Smooth muscle cell of the brain vasculature (primary cell): ENCODE measurements at places on chromosomes 7 and 10.

DNA sequence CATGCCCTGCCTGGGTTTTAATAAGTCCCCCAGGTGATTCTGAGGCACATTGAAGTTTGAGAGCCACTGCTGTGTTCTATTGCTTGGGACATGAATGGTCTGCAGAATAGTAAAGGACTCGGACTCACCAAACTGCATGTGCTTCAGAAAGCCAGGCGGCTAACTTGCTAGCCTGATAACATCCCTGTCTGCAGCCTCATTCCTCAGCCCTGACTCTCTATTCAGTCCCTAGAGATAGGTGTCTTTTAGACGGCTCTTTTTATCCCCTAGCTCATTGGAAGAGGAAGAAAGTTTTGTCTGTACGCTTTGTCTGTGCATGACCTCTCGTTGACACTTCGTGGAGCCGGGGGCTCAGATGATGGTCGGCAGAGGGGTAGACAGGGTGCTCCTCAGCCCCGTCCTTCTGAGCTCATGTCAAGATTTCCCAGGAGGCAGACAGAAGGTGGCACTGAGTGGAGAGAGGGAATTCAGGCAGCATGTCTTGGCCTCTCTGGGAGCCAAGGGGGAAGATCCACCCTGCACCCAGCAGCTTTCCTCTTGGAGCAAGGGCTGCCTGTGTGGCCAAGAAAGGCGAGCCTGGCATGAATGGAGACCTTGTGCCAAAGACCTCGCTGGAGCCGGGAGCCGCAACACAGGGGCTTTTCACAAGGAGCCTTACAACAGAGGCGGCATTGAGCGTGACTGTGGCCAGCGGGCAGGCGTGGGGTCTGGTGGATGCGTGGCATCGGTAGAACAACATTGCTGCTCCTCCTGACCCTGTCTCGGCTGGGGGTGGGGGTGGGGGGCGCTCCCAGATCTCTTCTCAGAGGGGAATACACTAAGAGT, 51.1 kb upstream of the PODXL start:
- DNase-seq: no peak

DNA sequence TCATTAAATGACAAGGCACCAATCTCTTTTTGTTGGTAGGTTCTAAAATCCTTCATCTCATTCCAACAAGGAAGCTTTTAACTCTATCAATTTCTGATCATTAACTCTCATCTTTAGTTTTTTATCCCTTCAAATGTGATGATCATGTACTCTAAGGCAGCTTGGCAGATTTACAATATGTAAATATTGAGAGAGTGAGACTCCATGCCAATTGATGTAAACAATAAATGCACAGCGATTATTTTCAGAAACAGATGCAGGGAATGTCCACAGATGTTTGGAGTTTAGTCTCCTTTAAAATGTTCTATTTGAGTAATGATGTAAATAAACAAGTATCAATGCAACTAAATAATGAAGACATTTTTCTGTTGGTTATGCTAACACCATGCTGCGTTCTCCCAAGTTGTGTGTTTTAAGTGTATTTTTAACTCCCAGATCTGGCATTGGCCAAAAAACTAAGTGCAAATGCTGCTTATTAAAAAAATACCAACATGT, 213.8 kb downstream of the AHR start:
- DNase-seq: no peak

DNA sequence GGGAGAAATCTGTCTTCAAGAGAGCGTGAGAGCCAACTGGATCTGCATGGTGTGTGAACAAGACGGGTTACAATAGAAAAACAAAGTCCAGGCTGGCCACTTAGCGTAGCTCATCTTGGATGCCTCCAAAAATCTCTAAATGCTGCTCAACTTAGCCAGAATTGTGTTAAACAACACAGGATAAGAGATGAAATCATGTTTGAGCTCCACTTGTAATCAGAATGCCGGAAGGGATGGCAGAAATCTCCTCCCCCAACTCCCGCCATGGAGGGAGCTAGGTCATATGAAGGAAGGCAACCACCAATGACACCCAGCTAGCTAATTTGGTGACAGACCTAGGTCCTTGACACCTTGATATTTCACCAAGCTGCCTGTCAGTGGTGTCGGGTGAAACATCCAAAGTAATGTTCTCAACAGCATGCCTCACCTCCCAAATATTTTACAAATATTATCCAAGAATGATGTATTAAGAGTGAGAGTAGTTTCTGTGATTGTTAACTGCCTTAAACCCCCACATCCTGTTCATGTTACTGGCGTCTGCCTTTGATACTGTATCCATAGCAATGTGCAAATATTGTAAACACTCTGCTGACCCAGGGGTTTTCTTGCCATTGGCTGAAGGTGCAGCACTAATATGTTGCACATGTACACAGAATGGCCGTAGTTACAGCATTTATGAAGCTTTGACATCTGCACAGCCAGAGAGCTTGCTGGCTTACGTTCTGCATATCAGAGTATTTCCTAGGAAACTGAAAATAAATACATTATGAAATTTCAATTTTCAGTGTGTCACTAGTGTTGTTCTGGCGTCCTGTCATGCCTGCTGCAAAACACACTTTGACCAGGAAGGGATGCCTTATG, 25.8 kb downstream of the TMEM254 start:
- DNase-seq: peak; percentile 26

GRCh38 chr10:114482480-114483304, 78.4 kb upstream of the AFAP1L2 start:
- no peak for DNase-seq

DNA sequence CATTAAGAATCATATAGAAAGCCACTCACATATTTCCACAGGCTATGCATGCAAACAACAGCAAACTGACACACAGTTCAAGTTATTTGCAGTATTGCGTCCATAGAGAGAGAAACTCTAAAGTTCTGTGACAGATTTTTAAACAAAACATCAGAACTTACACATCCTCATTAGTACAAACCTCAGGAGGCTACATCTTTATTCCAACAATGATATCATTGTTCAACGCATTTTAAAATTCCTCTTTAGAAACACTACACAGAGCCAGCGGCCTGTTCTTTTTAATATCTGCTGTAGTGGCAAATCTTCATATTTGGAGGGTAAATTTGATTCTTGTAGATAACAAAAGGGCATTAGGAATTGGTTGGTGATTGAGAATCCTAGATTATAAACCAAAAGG, 55.9 kb upstream of the NFE2L3 start:
- no peak for DNase-seq

GRCh38 chr7:26684447-26684846, 179.9 kb downstream of the SKAP2 start:
- no peak for DNase-seq

GRCh38 chr10:61346796-61347413, 106.3 kb downstream of the TMEM26 start:
- no peak for DNase-seq

- no peak for DNase-seq
Measured at GRCh38 chr7:96998333-96998732, 7.0 kb upstream of the DLX6 start.

DNA sequence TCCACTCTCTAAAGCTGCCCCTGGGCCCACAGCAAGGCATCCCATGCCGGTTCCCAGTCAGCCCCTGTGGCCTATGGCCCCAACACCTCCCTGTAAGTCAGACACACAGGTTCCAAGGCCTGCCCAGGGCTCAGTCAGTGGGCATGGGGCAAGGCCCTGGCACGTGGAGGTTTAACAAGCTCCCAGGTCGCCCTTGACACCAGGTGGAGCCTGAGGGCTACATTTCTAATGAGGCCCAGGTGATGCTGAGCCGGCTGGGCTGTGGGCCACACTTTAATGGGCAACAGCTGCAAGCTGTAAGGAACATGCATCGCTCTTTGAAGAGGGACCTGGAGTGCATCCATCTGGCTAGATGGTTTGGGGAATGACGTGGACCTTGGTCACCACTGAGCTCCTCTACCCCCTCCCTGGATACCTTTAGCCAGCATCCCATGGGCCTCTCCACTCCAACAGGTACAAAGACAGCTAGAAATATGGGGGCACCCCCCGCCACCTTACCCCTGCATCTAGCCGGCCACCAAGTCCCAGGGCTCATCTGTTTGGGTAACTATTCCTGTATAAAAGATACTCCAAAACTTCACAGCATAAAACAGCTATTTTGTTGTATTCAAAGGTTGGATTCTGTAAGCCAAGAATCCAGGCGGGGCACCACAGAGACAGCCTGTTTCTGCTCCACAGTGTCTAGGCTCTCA, 122.5 kb downstream of the OAT start:
- DNase-seq: no peak

GRCh38 chr7:49327155-49327554, 402.8 kb downstream of the CDC14C start:
- DNase-seq: no peak

GRCh38 chr7:67983486-67983885, 986.9 kb downstream of the TYW1 start:
- DNase-seq: no peak

GRCh38 chr7:73717025-73717807, 2.3 kb downstream of the STX1A start:
- DNase-seq: no peak

DNA sequence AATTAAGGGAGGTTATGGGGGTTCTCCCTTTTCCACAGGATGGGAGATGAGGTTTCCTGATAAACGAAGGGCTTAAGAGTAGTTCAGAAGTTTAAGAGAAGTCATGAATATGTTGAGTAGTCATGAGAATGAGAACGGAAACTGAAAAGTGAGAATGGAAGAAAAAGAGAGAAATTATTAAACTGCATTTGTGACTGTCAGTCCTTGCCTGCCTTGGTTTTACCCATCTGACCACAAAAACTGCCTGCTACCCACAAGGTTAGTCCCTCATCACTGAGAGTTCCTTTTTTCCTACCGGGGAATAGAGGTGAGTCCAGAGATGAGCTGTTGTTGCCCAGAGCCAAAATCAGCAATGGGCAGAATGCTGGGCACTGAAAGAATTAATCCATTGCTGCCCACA, 174.1 kb upstream of the BET1 start:
- no peak for DNase-seq

- no peak for DNase-seq
Measured at GRCh38 chr10:64159910-64160872, 639.0 kb downstream of the REEP3 start.

DNA sequence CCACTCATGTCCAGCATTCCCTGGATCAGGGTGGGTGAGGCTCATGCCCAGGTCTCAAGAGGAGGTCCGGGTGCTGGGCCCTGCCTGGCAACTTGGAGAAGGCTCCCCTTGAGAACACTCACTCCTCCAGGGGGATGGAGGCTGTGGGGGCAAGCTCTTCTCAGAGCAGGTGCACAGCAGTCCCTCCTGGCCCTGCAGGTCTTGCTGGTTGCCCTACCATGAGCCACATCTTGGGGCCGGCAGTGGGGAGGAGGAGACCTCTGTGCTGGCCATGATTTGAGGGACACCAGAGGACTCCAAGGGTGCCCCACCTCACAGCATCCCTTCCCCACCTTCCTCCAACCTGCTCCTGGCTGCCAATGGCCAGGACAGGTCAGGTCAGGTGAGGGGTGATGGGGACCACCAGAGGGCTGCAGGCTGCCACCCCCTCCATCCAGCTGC, 87.4 kb upstream of the RET start:
- no peak for DNase-seq

- no peak for DNase-seq
Measured at GRCh38 chr7:66627881-66628360, 760 bp upstream of the KCTD7 start.

DNA sequence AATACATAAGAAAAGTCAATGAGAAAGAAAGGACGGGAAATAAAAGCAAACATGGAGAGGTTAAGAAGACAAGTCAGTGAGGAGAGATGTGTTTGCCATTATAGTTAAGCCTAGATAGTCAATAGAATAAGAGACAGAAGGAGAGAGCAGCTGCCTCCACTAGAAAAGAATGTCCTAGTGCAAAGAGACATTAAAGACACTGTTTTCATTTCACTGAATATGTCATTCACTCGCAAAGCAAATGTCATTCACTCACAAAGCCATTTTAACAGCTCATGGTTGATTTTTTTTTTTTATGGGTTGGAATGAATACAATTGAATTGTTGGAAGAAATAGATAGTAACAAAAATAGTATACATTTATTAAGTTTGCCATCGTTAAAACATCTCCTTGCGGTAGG, 1007.6 kb downstream of the DNAJB9 start:
- no peak for DNase-seq

- no peak for DNase-seq
Measured at GRCh38 chr7:63113713-63114285, 884.9 kb upstream of the ZNF722 start.

DNA sequence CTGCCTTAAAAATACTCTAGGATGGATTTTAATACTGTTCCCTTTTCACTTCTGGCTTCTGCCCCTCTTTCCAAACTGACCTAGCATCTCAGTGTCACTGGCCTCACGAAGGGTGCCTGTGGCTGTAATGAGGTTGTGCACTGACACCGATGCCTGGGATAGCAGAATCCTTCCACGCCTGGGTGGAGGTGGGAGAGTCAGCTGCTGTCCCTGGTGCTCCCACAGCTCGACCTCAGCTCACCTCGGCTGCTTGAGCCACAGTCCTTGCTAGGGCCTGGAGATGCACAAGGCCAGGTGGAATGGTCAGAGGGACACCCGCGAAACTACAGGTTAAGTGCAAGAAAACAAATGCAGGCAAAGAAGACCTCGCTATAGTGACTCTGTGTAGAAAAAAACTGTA, 123.4 kb upstream of the ACBD5 start:
- DNase-seq: no peak

DNA sequence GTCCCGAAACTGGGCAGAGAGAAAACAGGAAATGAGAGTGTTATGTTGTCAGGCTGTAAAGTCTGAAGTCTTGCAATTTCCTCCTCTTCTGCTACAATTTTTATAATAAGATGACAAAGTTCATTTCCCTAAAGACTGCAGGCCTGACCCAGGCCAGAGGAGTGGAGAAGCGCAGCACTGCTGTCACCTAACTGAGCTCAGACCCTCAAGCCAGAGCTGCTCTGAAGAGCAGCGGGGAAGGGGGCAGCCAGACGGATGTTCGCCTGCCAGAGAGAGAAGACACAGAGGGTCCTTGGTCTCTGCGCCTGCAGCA, 12.6 kb upstream of the AOAH start:
- DNase-seq: no peak

DNA sequence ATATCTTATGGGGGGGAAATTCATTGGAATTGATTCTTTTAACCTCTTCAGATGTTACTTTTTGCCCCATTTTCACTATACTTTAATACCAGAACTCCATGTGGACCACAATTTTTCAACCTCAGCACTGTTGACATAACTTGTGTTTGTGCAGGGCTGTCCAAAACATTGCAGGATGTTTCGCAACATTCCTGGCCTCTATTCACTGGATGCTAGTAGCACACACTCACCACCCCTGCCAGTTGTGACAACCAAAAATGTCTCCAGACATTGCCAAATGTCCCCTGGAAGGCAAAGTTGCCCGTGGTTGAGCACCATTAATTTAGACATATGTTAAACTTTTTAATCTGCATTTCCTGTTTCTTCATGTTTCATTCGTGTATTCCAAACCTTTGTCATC, 234.7 kb downstream of the GFRA1 start:
- no peak for DNase-seq

- DNase-seq: peak; percentile 7
Measured at GRCh38 chr7:142853739-142854371, 1.0 kb upstream of the EPHB6 start.
